ENCODE measurements at places on chromosomes 3 and 15. TPM values are rescaled to one million over a fixed set of nuclear protein-coding genes. Genes with fewer than 3 reads are reported as not detected.
A peak's percentile ranks its signal among the peaks of the same experiment; 100 is the strongest.

- DNase-seq: no peak
Observed at GRCh38 chr3:41346698-41347270, 147.5 kb downstream of the CTNNB1 start.

DNA sequence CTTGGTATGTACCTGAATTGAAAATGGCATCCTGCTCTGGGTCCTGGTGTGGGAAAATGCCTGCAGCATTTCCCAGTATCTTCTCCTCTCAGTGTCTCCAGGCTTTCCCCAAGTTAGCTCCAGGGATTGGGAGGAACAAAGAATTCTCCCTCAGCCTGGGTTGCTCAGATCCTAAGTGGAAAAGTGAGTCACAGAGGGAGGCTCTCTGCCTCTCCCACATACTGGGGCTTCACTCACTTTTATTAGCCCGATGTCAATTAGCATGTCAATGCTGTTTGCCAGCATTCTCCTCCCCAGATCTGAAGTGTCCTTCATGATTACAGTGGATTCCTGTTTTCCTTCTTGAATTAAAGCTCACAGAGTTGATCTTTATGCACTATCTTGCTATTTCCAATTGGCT lies 655.0 kb downstream of the EPHA3 start:
- DNase-seq: no peak

- DNase-seq: no peak
Observed at GRCh38 chr3:70873686-70874085, 561.2 kb upstream of the MDFIC2 start.

- DNase-seq: peak; percentile 66
Observed at GRCh38 chr3:134357914-134358811, 16.1 kb downstream of the AMOTL2 start.

GRCh38 chr3:143693506-143693905 lies 154.8 kb downstream of the SLC9A9 start:
- no peak for DNase-seq

DNA sequence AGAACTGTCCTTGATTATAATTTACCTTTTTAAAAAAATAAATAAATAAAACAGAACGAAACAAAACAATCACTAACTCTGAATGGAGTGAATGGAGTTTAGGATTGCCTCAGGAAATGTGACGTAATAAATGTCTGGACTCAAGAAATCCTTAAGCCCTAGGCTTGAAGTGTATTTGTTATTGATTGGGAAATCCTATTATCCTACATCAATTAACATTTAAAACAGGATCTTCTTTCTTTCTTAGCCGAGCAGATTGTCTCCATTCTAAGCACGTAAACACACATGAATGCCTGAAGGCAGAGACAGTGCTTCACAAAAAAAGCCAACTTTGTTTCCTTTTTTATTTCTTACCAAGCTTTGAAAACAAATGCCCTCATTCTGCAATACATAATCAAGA lies 33.4 kb downstream of the KAT2B start:
- no peak for DNase-seq

- DNase-seq: no peak
Observed at GRCh38 chr15:101138086-101138660, 113.7 kb downstream of the CHSY1 start.

GRCh38 chr15:70495991-70496599 lies 267.3 kb downstream of the UACA start:
- DNase-seq: no peak

- DNase-seq: no peak
Observed at GRCh38 chr3:152026033-152026556, 152.7 kb downstream of the SUCNR1 start.

- no peak for DNase-seq
Observed at GRCh38 chr3:143332026-143332425, 212.5 kb downstream of the CHST2 start.

- no peak for DNase-seq
Observed at GRCh38 chr3:134068429-134068828, 38.7 kb upstream of the SLCO2A1 start.

GRCh38 chr15:57505949-57506391 lies 85.7 kb upstream of the MYZAP start:
- no peak for DNase-seq

DNA sequence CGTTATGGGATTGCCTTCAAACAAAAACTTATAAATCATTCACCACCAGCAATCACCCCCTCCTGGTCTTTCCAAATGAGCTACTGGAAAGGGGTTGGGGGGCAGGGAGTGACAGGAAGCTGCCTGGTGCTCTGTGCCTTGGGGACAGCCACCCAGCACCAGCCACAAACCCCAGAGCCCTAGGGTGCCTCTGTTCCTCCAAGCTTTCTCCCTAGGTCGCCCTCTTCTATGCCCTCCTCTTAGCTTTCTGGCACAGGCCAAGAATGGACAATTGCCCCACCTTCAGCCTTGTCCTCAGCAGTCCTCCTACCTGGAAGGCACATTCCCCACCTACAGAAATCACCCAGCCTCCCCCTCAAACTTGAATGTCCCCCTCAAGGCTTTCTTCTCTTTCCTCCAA lies 3.3 kb downstream of the OXTR start:
- no peak for DNase-seq

- DNase-seq: no peak
Observed at GRCh38 chr15:61410662-61411061, 181.6 kb upstream of the RORA start.

DNA sequence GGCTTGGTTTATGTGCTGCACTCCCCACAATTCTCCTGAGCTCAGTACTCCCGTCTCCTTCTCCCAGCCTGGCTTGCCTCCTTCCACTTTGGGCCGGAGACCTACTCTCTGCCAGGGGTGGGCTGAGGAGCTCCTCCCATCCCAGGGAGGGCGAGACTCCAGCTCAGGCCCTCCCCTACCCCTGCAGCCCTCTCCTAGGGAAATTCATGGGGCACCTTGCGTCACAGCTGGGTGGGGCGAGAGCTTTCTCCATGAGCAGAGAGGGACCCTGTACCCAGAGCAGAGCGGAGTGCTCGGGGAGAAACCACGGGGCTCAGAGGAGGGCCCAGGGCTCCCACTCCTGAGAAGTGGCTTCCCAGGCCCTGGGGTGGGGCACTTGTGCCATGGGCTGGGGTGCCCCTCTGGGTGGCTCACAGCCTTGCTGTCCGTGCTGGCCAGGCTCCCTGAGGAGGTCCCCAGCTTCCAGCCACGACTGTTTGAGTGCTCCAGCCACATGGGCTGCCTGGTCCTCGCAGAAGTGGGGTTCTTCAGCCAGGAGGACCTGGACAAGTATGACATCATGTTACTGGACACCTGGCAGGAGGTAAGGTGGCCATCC lies 13.3 kb downstream of the VILL start:
- DNase-seq: no peak

- no peak for DNase-seq
Observed at GRCh38 chr3:155995525-155996370, 124.6 kb upstream of the KCNAB1 start.

- no peak for DNase-seq
Observed at GRCh38 chr15:56817321-56818080, 84.2 kb upstream of the ZNF280D start.

- no peak for DNase-seq
Observed at GRCh38 chr15:67980171-67980570, 73.9 kb upstream of the PIAS1 start.

- no peak for DNase-seq
Observed at GRCh38 chr3:1010228-1010627, 82.6 kb upstream of the CNTN6 start.

- DNase-seq: no peak
Observed at GRCh38 chr3:53092942-53093341, 37.3 kb downstream of the RFT1 start.

GRCh38 chr15:65612949-65613744 lies 2.2 kb upstream of the INTS14 start:
- no peak for DNase-seq

DNA sequence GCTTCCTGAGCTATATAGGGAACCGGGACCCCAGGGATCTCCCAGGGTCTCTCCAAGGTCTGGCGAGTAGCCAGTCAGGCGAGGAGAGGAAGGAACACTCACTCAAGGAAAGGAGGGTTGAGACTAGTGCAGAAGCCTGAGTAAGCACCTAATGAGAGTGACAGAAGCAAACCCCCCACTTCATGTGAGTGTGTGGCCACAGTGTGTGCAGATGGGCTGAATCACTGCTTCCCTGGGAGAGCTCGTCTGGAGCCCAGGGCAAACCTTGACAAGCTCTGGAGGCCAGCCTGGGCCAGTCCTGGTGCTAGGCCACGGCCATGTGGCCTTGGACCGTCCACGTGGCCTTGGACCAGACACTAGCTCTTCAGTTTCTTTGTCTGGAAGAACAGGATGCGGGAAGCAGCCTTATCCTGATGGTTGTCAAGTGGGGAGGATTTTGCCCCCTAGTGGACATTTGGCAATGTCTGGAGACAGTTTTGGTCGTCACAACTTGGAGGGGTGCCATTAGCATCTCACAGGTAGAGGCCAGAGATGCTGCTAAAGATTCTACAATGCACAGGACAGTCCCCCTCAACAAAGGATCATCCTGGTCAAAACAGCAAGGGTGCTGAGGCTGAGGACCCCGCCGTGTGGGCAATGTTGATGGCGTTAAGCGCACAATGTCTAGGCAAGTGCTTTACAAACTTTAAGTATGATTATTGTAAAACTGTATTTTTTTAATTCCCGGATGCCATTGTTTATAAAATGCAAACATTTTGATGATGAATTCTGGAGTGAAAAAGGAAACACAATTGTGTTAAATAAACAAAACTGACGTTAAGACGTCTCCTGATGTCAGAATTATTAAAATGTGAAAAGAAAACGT lies 34.8 kb upstream of the CTSH start:
- DNase-seq: peak; percentile 72

DNA sequence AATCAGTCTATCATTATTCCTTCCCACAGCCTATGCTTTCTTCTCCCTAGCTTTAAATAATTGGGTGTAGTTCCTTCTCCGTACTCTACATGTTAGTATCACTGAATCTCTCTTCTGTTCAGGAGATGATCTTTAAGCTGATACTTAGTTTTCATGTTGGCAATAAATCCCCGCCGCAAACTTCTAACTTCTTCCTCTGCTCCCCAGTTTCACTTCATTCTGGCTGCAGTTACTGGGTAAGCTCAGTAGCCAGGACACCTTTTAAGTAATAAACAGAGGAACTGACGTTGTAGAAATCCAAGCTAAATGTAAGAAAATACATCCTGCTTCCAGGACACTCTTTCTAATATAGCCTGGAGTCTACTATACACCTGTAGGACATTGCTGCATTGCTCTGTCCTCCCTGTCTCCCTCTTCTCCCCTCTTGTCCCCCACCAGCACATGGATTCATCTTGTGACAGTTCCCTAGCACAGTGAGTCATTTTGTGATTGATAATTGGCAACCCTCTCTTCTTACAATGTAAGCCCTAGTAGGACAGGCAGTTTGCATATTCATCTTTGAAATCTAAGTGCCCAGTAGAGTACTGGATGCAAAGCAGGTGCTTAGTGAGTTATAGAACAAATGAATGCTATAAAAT lies 598.2 kb downstream of the UNC13C start:
- no peak for DNase-seq

- DNase-seq: no peak
Observed at GRCh38 chr3:115218859-115219258, 71.8 kb upstream of the ZBTB20 start.

DNA sequence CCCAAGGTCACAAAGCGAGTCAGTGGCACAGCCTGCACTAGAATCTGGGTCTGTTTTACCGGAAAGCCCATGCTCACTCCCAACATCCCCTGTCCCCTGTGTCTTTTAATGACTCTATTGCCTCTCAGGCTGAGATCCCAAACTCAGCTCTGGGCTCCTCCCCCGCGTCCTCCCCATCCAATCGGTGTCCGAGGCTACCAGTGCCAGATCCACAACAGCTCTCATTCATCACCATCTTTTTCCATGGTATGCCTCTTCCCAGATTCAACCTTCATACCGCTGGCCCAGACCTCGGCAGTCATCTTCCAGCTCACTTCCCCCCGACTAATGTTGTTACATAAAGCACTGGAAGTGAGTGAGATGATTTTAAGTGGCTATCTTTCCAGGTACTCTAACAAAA lies 16.1 kb upstream of the KY start:
- DNase-seq: no peak

DNA sequence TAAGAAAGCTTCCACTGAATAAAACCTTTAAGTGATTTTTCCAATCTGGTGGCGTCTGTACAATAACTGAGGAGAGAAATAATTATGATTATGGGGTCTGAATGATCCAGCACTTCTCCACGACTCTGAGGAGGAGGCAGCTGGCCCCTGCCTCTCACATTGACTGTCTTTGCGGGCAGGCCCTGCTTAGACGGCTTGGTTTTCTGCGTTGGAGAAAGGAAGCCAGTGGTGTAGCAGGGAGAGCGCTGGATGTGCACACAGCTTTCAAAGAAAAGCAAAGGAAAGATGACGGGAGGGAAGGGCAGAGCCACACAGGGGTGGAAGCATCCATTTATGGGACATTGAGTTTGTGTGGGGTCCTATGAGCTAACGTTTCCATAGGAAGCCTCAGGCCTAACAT lies 62.5 kb downstream of the MGLL start:
- DNase-seq: no peak

- DNase-seq: no peak
Observed at GRCh38 chr3:107943786-107944523, 146.9 kb downstream of the CD47 start.

Gene CAMKV
- total RNA-seq: not detected

Gene CCR2
- 3.7 TPM for total RNA-seq

Gene CYP1A1
- total RNA-seq: 0.18 TPM

Gene FGD5
- 57.4 TPM for total RNA-seq

Gene ATP13A4
- total RNA-seq: 1.2 TPM

Gene ZNF639
- total RNA-seq: 32.3 TPM

Gene SNURF
- total RNA-seq: 30.3 TPM

Gene GABRR3
- total RNA-seq: not detected
